Activated naive CD4-positive, alpha-beta T cell treated with anti-CD3 and anti-CD28 coated beads, Interleukin-2, amount 50 U/mL, for 72 hours (primary cell): ENCODE measurements at places on chromosomes 7 and 10.

- no peak for DNase-seq
Measured at GRCh38 chr7:131338173-131338572, 10.5 kb downstream of the MKLN1 start.

- DNase-seq: no peak
Measured at GRCh38 chr10:36211856-36212255, 569.8 kb upstream of the FZD8 start.

- DNase-seq: no peak
Measured at GRCh38 chr7:44225566-44226395, 25.0 kb downstream of the YKT6 start.

DNA sequence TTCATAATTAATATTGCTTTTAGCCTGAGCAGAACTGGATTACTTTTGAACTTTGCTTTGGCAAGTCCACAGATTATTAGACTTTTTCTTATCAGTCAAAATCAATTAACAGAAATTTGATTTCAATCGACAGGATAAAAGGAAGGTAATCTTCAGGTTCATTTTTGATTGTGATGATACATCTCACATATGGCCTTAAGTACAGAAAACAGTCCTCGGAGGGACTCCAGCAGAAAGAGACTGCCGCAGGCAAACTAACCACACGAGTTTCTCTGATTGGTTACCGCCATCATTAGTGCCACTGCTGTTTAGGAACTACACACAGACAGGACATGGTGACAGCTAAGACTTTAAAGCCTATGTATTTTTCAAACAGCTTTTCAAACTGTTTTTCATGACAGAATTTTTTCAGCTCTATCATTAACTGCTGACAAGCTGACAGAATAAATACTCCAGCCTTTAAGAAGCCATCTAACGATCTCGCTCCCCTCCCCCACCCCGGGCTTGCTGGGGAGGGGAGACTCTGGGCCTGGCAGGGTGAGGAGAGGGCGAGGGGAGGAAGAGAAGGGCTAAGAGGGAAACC is 668.2 kb downstream of the KCNMA1 start:
- no peak for DNase-seq

- no peak for DNase-seq
Measured at GRCh38 chr7:11427686-11428273, 404.2 kb downstream of the THSD7A start.

DNA sequence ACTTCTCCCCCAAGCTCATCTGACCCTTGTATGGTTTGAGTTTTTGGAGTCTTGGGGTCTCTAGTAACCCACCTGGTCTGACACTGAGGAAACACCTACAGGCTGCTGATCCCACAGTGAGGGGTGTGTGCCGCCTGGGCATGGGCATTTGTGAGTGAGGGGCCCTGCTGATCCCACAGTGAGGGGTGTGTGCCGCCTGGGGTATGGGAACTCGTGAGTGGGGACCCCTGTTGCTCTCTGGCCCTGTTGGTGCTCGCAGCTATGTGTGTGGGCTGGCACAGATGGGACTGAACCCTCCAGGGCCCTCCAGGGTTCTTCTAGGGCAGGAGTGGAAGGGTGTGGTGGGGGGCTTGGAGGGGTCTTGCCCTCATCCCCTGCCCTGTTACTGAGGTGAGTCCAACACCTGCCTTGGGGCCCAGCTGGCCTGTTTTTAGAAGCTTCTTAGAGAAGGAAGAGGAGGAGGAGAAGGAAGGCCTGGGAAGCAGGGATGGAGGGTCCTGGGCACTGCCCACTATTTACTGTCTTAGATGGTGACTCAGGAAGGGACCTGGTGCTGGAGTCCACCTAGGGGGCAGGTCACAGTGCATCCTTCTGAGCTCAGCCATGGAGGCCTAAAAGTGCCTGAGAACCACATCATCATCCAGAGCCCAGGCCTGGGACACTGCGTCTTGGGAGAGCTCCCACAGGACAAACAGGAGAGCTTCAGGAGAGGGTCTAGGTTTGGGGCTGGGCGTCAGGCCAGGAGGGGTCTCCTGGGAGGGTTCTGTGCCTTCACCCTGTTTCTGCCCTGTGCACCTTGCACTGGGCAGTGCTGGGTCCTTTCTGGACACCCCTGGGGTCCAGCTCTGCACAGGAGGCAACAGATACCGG is 36.2 kb upstream of the ZNF716 start:
- DNase-seq: no peak

- DNase-seq: no peak
Measured at GRCh38 chr10:44939691-44940401, 19.8 kb upstream of the RASSF4 start.

DNA sequence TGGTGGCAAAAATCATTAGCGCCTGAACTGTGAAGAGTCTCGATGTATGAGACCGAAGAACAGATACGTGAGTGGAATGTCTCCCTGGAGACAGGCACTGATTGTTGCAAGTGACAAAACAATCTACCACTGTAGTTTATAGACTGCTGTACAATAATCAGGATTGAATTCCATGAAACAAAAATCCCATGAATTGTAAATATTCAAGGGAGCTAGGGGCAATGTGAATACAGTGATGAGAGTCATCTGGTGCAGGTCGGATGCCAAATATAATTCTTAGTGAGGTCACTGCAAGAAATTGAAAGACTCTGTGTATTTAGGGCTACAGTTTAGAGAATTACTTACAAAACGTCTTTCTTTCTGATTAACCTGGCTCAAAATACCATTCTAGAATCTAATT is 594.4 kb upstream of the VSTM2A start:
- DNase-seq: no peak

DNA sequence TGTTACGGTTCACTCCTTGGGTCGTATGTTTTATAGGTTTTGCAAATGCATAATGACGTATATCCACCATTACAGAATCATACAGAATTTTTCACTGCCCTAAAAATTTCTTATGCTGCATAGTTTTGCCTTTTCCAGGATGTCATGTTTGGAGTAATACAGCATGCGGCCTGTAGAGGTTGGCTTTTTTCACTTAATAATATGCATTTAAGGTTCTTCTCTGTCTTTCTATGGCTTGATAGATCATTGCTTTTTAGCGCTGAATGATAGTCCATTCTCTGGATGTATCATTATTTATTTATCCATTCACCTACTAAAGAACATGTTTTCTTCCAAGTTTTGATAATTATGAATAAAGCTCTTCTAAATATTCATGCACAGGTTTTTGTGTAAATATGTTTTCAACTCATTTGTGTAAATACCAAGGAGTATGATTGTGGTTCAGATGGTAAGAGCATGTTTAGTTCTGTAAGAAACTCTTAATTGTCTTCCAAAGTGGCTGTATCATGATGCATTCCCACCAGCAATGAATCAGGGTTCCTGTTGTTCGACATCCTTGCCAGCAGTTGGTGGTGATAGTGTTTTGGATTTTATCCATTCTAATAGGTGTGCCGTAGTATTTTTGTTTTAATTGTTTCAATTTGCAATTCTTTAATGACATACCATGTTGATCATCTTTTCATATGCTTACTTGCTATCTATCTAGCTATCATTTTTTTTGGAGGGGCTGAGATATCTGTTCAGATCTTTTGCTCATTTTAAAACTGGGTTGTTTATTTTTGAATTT is 531.2 kb upstream of the GHITM start:
- DNase-seq: no peak

GRCh38 chr7:12961910-12962480 is 274.6 kb downstream of the ARL4A start:
- no peak for DNase-seq

- DNase-seq: no peak
Measured at GRCh38 chr10:67297637-67298181, 371.9 kb downstream of the LRRTM3 start.

GRCh38 chr7:13115855-13116254 is 428.4 kb downstream of the ARL4A start:
- no peak for DNase-seq

- DNase-seq: no peak
Measured at GRCh38 chr10:118950997-118951637, 78.4 kb upstream of the NANOS1 start.
